Fibroblast of lung (primary cell): ENCODE measurements at places on chromosomes 4 and X.

GRCh38 chr4:7244751-7245320 is 52.5 kb downstream of the SORCS2 start:
- no peak for DNase-seq

- no peak for DNase-seq
Measured at GRCh38 chrX:68901519-68901918, 72.7 kb downstream of the EFNB1 start.

DNA sequence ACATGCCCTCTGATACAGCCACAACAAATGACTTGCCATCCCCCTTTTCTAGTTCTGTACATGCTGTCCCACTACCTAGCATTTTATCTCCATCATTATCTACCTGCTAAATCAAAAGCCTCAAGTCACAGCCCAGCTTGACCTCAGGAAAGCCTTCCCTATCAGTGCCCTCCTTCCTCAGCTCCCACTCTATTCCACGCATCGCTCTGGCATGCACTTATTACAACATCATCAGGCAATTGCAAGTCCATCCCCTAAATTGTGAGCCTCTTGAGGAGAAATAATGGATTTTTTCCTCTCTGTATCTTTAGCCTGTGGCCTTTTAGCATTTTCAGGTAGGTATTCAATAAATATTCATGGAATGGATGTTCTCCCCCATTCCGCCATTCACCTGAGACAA is 5.7 kb downstream of the ARL13A start:
- DNase-seq = peak; percentile 25

DNA sequence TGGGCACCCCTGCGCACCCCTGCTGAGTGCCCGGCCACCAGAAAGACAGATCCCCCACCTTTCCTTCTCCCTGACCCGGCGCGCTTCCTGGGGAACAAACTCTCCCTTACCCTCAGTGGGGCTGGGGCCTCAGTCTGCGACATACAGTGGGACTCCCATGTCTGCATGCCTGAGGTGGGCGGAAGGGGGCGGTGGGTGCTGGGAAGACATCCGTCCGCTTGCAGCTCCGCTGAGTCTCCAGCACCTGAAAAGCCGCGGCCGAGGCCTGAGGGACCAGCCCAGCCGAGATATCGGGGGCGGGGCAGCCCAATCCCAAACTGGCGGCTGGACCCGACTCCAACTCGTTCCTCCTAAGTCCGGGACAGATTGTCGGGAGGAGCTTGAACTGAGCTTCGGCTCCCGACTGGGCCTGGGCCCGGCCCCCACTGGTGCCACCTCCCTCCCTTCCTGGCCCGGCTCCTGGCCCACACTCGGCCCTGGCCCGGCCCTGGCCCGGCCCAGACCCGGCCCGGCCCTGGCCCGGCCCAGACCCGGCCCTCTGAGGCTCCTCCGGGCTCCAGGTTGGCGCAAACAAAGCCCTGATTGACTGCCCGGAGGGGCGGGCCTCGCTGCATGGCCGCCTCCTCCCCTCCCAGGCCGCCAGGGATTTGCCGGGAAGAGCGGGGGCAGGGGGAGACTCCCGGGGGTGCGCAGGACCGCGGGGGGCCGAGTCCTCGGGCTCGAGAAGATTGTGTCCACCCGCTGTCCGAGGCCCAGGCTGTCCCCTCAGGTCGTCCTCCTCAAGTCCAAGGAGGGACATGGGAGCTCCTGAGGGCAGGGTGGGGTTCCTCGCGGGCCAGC is 877 bp upstream of the SLC16A2 start:
- DNase-seq = peak; percentile 56

- no peak for DNase-seq
Measured at GRCh38 chr4:46258431-46258830, 131.5 kb downstream of the GABRA2 start.

DNA sequence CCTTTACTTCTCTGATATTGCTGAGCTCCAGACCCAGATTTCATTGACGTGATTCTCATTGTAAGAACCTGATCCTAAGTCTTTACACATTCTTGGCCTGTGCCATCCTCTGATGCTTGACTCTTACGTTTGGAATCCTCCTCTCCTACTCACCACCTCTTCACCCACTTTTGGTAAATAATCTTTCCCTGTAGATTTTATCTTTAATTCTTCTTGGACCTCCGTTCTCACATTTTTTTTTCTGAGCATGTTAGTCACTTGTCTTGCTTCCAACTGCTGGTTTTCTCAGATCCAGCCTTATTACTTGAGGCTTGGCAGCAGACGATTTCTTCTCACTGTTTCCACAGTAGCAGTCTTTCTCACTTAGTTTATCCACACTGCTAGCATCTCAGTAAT is 12.4 kb upstream of the SH3RF1 start:
- peak; percentile 86 for DNase-seq
